ENCODE measurements at places on chromosomes 13 and 19.

GRCh38 chr13:83423381-83423780 lies 458.9 kb downstream of the SLITRK1 start:
- no peak for DNase-seq

- DNase-seq: no peak
These were observed 809 bp upstream of the B9D2 start for GRCh38 chr19:41364524-41365391.

GRCh38 chr19:16571822-16572331 lies 338 bp downstream of the SLC35E1 start:
- no peak for DNase-seq

DNA sequence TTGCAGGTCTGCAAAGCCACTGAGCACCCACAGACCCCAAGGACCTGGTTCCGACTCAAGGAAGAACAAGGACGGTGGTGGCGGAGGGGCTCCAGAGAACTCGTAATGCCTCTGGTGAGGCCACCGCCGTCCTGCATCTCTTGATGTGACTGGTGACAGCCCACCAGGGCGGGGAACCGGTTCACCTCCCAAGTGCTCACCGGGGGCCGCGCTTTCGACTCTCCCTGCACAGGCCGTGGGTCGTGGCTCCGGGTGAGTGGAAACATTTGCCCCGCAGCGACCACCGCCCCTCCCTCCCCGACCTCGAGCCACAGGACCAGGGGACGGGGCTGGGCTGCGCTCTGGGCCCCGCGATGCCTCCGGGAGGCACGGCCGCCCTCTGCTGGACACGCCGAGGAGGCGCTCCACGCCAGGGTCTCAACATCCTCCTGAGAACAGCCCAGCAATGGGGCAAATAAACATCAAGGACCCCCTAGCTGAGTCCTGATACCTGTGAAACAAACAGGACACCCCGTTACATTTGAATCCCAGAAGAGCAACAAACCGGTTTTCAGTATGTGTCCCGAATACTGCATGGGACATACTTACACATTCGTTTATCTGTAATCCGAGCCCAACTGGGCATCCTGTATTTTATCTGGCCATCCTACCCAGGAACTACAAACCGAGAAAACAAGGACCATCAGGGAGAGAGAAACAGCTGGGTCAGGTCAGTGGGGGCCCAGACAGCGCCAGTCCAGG lies 3.9 kb upstream of the PLPP2 start:
- peak; percentile 24 for DNase-seq

- DNase-seq: no peak
These were observed 99.7 kb upstream of the RXFP2 start for GRCh38 chr13:31639443-31640163.

- no peak for DNase-seq
These were observed 78.2 kb upstream of the TNFSF11 start for GRCh38 chr13:42495751-42496150.

DNA sequence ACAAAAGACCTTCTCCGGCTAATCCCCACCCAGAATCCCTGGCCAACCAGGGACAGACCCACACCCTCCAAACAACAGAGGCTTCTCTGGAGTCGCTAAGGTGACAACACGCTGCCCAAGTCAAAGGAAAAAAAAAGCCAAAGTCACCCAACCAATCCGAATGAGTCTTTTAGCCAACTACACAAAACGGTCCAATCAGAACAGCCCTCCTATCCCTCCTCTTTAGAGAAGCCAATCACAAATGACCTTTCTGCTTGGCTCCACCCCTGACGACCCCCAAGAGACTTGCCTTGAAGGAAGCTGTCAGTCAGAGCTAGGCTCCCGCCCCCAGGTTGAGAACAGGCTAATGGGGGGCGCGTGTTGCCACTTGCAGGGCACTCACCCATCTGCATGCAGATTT lies 6.6 kb upstream of the FBXW9 start:
- no peak for DNase-seq

GRCh38 chr13:36275190-36276002 lies 22.2 kb downstream of the CCDC169 start:
- DNase-seq: no peak

DNA sequence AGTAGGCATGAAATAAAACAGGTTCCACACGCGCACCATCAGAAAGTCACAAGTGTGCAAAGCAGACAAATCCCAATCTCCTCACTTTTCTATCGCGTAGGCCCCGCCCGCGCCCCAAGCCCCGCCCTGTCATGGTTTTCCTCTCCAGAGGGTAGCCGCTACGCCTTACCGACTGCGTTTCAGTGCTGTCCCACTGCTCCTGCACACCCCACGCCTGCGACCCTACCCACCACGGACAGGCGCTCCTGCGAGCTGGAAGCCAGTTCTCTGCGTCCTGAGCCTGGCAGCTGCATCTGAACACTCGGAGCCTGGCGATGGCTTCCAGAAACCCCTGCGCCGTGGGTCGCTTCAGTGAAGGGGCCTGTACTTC lies 379 bp upstream of the ZNF470 start:
- peak; percentile 2 for DNase-seq

DNA sequence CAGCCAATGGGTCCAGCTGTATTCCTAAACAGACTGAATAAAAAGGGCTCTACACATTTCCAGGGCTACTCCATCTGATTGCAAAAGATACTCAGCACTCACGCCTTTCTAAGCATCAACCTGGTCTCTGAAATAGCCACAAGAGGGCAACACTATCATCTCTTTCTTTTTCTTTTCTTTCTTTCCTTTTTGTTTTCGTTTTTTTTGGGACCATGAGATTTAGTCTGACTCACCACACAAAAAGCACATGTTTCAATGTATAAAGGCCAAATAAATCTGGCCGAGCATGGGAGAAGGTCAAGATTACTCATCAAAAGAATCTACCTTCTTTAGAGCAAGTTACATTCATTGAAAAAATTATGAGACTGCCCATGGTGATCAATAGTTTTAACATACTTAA lies 805.6 kb upstream of the ARGLU1 start:
- DNase-seq: no peak

DNA sequence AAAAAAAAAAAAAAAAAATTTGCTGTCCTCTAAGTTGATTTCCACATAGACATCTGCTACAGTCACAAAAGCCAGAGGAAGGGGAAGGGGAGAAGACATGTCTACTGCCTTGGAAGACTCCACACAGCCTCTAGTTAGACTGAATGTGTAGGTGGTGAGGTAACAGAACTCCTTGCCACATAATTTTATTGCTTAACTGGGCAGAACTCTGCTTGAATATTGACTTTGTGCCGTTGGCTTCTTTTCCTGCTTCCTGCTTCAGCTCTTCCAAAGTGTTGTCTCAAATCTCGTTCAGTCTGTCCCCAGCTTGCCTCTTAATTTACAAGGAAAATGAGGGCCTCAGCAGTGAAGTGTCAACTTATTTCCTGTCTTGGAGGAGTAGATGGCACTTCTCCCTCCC lies 37.1 kb downstream of the ESD start:
- DNase-seq: no peak

GRCh38 chr19:57025491-57025890 lies 94.3 kb upstream of the USP29 start:
- no peak for DNase-seq

DNA sequence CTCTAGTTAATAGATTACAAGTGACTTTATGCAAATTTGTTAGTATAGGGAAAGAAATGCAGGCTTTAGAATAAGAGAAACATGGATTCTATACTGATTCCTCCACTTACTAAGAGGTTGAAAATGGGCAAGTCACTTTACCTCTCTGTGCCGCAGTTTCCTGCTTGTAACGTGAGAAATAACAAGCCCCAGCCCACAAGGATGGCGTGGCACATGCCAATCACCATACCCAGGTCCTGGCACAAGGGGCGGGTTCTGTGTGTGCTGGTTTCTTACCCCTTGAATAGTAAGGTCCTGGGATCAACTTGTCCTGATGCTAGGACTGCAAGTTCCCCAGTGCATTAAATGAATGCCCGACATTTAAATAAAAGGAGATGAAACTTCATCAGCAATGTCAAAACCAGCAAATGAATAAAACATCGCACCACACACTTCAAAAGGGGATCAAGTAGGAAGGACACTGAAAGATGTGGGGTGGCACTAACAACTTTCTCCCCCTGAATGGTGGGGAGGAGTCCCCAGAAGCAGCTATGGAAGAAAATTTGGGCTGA lies 7.9 kb upstream of the SIGLEC9 start:
- no peak for DNase-seq

DNA sequence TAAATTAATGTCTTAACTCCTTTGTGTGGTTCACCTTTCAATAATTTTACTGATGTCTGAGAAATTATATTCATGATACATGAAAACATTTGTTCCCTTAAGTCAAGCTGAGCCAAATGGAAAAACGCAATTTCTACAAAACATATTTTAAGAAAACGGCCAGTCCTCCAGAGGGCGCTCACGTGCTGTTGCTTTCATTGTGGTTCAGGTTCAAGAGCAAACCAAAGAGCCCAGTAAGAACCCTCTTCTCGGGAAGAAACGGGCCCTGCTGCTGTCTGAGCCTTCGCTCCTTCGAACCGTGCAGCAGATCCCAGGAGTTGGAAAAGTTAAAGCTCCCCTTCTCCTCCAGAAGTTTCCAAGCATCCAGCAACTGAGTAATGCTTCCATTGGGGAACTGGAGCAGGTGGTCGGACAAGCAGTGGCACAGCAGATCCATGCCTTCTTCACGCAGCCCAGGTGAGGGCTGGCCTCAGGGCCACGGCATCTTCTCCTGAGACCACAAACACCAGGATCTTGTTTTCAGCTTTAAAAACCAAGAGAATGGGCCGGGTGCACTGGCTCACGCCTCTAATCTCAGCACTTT lies 4.3 kb downstream of the FAAP24 start:
- peak; percentile 58 for DNase-seq

GRCh38 chr19:49366110-49366509 lies 2.4 kb downstream of the DKKL1 start:
- DNase-seq: no peak

GRCh38 chr13:99033814-99034213 lies 56.0 kb upstream of the DOCK9 start:
- no peak for DNase-seq

GRCh38 chr19:33343859-33344572 lies 29.5 kb upstream of the CEBPG start:
- no peak for DNase-seq

DNA sequence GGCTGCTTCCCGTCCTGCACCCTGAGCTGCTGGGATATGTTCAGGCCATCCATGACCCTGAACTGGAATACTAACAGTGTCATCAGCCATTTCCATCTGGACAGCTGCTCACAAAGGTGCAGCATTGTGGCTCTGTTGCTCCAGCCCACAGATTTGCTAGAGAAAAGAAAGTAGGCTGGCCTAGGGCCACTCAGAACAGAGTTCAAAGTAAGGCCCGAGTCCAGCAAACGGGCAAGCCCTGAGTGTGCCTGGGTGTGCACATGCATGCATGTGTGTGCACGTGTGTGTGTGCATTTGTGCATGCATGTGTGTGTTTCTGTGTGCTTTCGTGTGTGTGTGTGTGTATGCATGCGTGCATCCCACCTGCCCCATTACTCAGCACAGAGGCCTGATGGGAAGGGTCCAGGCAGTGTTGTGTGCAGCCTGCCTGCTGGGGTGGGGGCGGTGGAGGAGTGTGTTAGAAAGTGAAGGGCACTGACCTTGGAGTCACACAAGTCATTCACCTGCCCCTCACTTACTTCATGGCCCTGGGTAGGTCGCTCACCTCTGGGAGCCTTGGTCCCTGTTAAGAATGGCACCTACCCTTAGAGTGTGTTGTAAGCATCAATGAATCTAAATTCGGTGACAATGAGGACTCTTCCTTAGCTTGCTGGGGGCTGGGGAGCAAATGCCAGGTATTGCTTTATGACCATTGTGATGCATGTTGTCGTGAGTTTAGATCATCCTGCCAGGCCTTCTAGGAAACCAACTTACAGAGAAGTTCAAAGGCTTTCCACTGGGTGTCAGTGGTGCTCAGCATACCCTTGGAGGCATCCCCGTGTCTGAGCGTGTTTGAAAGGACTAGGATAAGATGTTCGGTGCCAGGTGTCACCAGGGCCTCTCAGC lies 53.2 kb downstream of the GPR12 start:
- peak; percentile 5 for DNase-seq

DNA sequence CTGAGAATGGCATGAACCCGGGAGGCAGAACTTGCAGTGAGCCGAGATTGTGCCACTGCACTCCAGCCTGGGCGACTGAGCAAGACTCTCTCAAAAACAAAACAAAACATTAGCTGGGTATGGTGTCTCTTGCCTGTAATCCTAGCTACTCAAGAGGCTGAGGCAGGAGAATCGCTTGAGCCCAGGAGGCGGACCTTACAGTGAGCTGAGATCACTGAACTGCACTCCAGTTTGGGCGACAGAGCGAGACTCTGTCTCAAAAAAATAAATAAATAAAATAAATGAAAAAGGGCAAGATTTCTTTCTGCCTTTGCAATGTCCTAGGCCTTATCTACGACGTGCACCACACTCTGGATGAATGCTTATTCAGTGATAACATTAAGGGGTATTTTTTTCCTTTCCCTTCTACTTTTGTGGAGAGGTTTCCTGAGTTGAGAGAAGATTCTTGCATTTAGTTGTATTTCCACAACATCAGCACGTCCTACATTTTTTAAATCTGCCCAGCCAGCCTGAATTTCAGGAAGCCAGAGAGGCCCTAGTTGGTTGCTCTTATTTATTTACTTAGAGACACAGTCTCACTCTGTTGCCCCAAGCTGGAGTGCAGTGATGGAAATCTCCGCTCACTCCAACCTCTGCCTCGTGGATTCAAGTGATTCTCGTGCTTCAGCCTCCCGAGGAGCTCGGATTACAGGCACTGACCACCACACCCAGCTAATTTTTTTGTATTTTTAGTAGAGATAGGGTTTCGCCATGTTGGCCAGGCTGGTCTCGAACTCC lies 26.1 kb upstream of the OR1M1 start:
- DNase-seq: no peak

DNA sequence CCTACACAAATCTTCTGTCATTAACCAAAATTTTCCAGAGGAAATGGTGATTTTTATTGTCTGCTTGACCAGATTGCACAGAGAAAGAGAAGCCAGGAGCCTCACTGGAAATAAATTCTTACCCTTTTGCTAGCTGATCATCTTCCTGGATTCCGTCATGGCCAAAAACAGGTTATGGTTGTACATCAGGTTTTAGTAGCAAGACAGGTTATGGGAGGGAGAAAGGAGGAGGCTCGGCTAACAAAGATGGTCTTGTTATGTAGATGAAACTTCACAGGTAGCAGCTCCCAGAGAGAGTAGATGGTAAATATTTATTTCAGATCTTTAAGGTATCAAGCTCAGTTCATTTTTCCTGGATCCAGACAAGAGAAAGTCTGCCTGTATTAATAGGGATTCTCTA lies 19.7 kb upstream of the CEACAM3 start:
- no peak for DNase-seq

DNA sequence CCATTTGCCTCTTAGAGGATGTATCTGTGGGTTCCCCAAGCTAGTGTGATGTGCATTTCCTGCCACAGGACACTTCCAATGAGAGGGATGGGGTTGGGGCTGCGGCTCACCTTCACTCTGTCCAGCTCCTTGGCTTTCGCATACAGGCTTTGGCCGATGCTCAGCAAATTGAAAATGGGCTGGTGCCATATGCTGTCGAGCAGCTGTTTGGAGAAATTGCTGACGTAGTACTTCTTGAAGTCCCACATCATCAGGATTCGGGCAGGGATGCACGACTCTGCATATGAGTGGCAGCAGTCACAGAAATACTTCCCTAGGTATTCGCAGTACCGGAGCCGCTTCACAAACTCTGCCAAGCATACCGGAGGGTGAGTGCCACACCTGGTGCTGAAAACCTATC lies 37.0 kb downstream of the RUBCNL start:
- DNase-seq: no peak
